Neural crest cell (in vitro differentiated cells): ENCODE measurements at places on chromosomes 16 and 17. TPM values are rescaled to one million over a fixed set of nuclear protein-coding genes. Genes with fewer than 3 reads are reported as not detected.

ENDOV gene
- 34.9 and 38.0 TPM in 2 replicates for total RNA-seq

RNF112 gene
- 0.84 and 1.2 TPM in 2 replicates for total RNA-seq

SLC5A11 gene
- not detected in 2 replicates for total RNA-seq

RAD51C gene
- 48.7 and 49.5 TPM in 2 replicates for total RNA-seq

TBC1D24 gene
- total RNA-seq: 30.0 and 32.5 TPM in 2 replicates

CES1 gene
- total RNA-seq: 0.58 TPM in 1 of 2 replicates, not detected in the other

CCL16 gene
- total RNA-seq: not detected in 2 replicates

SEPHS2 gene
- 29.6 and 30.5 TPM in 2 replicates for total RNA-seq

RMI2 gene
- total RNA-seq: 39.6 and 41.9 TPM in 2 replicates

RAD51D gene
- total RNA-seq: 21.3 and 22.5 TPM in 2 replicates

CDRT4 gene
- 2.4 and 2.8 TPM in 2 replicates for total RNA-seq

CNTNAP1 gene
- 17.0 and 19.4 TPM in 2 replicates for total RNA-seq

KRTAP9-2 gene
- total RNA-seq: not detected in 2 replicates

G6PC1 gene
- total RNA-seq: not detected in 2 replicates

CIITA gene
- not detected in 2 replicates for total RNA-seq

KSR1 gene
- total RNA-seq: 27.8 and 28.0 TPM in 2 replicates

P2RX5 gene
- total RNA-seq: 0.61 and 1.6 TPM in 2 replicates

HOXB5 gene
- total RNA-seq: 2.3 and 2.6 TPM in 2 replicates

KRTAP9-4 gene
- not detected in 2 replicates for total RNA-seq

TLCD2 gene
- total RNA-seq: 1.1 TPM in 2 replicates

RANBP10 gene
- total RNA-seq: 21.7 and 22.1 TPM in 2 replicates

SPN gene
- 0.07 and 0.16 TPM in 2 replicates for total RNA-seq

ZMYND15 gene
- not detected in 2 replicates for total RNA-seq

TAC4 gene
- not detected in 2 replicates for total RNA-seq

KRT31 gene
- not detected in 2 replicates for total RNA-seq

DNAH9 gene
- 18.6 and 25.4 TPM in 2 replicates for total RNA-seq

HSPB9 gene
- 0.16 and 0.40 TPM in 2 replicates for total RNA-seq

RNF167 gene
- total RNA-seq: 90.4 and 93.2 TPM in 2 replicates

HS3ST3A1 gene
- 14.7 and 15.0 TPM in 2 replicates for total RNA-seq

VASN gene
- 0.91 and 1.2 TPM in 2 replicates for total RNA-seq

GALR2 gene
- total RNA-seq: not detected in 2 replicates

HSD17B1 gene
- total RNA-seq: 1.2 and 1.9 TPM in 2 replicates

BICDL2 gene
- not detected in 2 replicates for total RNA-seq

ATP2A1 gene
- total RNA-seq: 3.1 and 3.3 TPM in 2 replicates

ZNF423 gene
- 55.0 and 55.4 TPM in 2 replicates for total RNA-seq

GGT6 gene
- not detected in 2 replicates for total RNA-seq

CD7 gene
- total RNA-seq: not detected in 2 replicates

RRAD gene
- total RNA-seq: 0.20 and 0.54 TPM in 2 replicates

PKMYT1 gene
- 80.1 and 82.2 TPM in 2 replicates for total RNA-seq

KRTAP17-1 gene
- not detected in 2 replicates for total RNA-seq

SBK1 gene
- 79.0 and 79.3 TPM in 2 replicates for total RNA-seq

CDRT15L2 gene
- not detected in 2 replicates for total RNA-seq

MEAK7 gene
- 29.5 and 30.8 TPM in 2 replicates for total RNA-seq

SOX15 gene
- 0.65 and 0.84 TPM in 2 replicates for total RNA-seq

TEX19 gene
- 0.20 and 0.23 TPM in 2 replicates for total RNA-seq

CCL14 gene
- not detected in 2 replicates for total RNA-seq

MEIOC gene
- 0.70 and 1.3 TPM in 2 replicates for total RNA-seq

CA7 gene
- not detected in 2 replicates for total RNA-seq

PRR29 gene
- total RNA-seq: 0.82 and 1.4 TPM in 2 replicates

SPHK1 gene
- total RNA-seq: 19.5 and 21.1 TPM in 2 replicates

ADCY9 gene
- 9.4 and 11.6 TPM in 2 replicates for total RNA-seq

TEKT1 gene
- not detected in 2 replicates for total RNA-seq
